ENCODE measurements at places on chromosomes 16 and 17. TPM values are rescaled to one million over a fixed set of nuclear protein-coding genes. Genes with fewer than 3 reads are reported as not detected.

The IGSF6 gene
- polyA plus RNA-seq: 1.7 TPM

The SLC47A1 gene
- 0.25 TPM for polyA plus RNA-seq

The JPH3 gene
- 0.46 TPM for polyA plus RNA-seq

The PRAC2 gene
- polyA plus RNA-seq: not detected

The HOXB3 gene
- polyA plus RNA-seq: 3.8 TPM

The PABPN1L gene
- polyA plus RNA-seq: not detected

The MMP25 gene
- 0.48 TPM for polyA plus RNA-seq

The FOXJ1 gene
- polyA plus RNA-seq: 0.12 TPM

The CMTM1 gene
- polyA plus RNA-seq: 0.28 TPM

The GUCY2D gene
- not detected for polyA plus RNA-seq

The SIRT7 gene
- polyA plus RNA-seq: 18.2 TPM

The HEXD gene
- polyA plus RNA-seq: 103 TPM

The HOXB13 gene
- not detected for polyA plus RNA-seq

The ST6GALNAC2 gene
- 3.9 TPM for polyA plus RNA-seq

The SPNS2 gene
- 30.0 TPM for polyA plus RNA-seq

The LHX1 gene
- polyA plus RNA-seq: not detected

The CCL7 gene
- polyA plus RNA-seq: not detected

The PHOSPHO1 gene
- 0.35 TPM for polyA plus RNA-seq

The HCRT gene
- polyA plus RNA-seq: not detected

The LRRC75A gene
- 3.4 TPM for polyA plus RNA-seq

The GRB7 gene
- polyA plus RNA-seq: 14.7 TPM

The KRT37 gene
- not detected for polyA plus RNA-seq

The MYH2 gene
- 0.05 TPM for polyA plus RNA-seq

The NACA2 gene
- polyA plus RNA-seq: 0.28 TPM

The PITPNM3 gene
- polyA plus RNA-seq: 4.9 TPM

The SNF8 gene
- 145 TPM for polyA plus RNA-seq

The CFAP119 gene
- polyA plus RNA-seq: 9.4 TPM

The CCL17 gene
- not detected for polyA plus RNA-seq

The EMP2 gene
- 10.7 TPM for polyA plus RNA-seq

The ABCA6 gene
- polyA plus RNA-seq: 11.9 TPM

The SLFN13 gene
- polyA plus RNA-seq: 1.8 TPM

The DNAAF1 gene
- 1.2 TPM for polyA plus RNA-seq

The ARHGAP23 gene
- polyA plus RNA-seq: 6.6 TPM

The ZACN gene
- polyA plus RNA-seq: 1.00 TPM

The CCL3 gene
- 2.9 TPM for polyA plus RNA-seq

The HBM gene
- polyA plus RNA-seq: not detected

The USP32 gene
- 15.2 TPM for polyA plus RNA-seq

The ANKRD13B gene
- 2.6 TPM for polyA plus RNA-seq

The TSPAN10 gene
- 1.5 TPM for polyA plus RNA-seq

The TMEM238L gene
- polyA plus RNA-seq: 19.2 TPM

The TM4SF5 gene
- polyA plus RNA-seq: 6.1 TPM

The RMI2 gene
- polyA plus RNA-seq: 7.0 TPM

The ERI2 gene
- polyA plus RNA-seq: 8.5 TPM

The SCNN1B gene
- polyA plus RNA-seq: 21.3 TPM

The KRT27 gene
- not detected for polyA plus RNA-seq

The CCDC40 gene
- polyA plus RNA-seq: 0.61 TPM

The CMTM2 gene
- not detected for polyA plus RNA-seq

The ACSM3 gene
- polyA plus RNA-seq: 46.3 TPM

The HSD17B2 gene
- 11.3 TPM for polyA plus RNA-seq

The TBC1D3 gene
- polyA plus RNA-seq: not detected

The TUBB3 gene
- 5.0 TPM for polyA plus RNA-seq

The ABAT gene
- polyA plus RNA-seq: 5.2 TPM

Data from stomach (tissue), 19 donors.